Globus pallidus (tissue), 1 donor: ENCODE measurements at places on chromosomes 2 and 18.

DNA sequence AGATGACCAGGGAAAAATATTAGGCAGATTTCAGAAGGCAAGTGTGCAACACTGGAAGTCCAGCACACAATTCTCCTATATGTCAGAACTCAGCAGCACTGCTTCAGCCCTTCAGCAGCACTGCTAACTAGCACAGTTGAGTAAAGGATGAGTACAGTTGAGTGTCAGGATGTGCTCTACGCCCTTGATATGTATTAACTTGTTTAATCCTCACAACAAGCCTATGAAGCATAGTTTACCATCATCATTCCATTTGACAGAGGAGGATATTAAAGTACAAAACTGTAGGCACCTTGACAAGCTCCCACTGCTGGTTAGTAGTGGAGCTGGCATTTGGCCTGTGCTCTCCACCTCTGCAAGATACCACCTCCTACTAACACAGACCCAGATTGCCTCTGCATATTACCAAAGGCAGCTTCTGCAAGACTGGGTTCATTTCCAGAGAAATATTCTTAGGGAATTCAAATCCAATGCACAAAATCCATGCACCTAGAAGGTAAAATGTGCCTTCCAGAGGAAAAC is 230.8 kb downstream of the ANAPC1 start:
- DNase-seq, result no peak

DNA sequence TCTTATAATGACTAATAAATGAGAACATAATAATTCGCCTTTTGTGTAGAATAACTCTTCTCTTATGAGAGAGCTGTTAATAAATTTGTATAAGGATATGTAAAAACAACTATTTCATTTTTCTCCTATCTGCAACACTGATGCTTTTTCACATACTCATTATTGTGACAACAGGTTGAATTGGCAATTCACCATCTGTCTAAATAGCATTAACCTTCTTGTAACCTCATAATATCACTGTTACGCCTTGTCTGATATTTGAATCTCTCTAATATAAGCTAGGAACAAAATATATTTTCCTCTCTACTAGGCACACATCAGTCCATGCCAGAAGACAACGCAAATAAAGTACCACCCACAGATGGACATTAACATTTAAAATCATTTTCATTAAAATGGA is 938.9 kb downstream of the CPS1 start:
- DNase-seq, result no peak

DNA sequence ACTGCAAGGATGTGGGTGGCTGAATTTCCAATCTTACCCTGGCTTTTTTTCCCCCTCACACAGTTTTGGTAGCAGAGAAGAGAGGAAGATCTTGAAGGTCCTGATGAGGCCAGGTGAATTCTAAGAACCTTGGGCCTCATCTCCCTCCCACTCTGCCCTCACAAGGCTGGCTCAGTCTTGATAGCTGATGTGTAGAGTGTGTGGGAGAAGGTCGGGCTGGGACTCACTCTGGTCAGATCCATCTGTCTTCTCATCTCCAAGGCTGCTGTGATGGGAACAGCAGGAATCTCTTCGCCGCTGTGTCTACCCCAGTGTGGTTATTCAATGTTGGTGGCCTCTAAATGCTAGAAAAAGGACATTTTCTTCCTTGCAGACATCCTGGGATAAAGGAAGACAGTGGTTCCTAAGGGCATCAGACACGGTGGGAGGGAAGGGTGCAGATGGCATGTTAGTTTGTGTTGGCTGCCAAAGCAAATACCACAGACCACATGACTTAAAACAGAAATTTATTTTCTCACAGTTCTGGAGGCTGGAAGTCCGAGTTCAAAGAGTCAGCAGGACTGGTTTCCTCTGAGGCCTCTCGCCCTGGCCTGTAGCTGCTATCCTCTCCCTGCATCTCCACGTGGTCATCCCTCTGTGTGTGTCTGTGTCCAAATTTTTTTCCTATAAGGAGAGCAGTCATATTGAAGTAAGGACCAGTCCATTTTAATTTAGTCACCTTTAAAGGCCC is 37.6 kb upstream of the MGAT4A start:
- DNase-seq, result no peak

- DNase-seq, result peak; percentile 56
Observed at GRCh38 chr18:46073474-46074331, 1.6 kb upstream of the PSTPIP2 start.

DNA sequence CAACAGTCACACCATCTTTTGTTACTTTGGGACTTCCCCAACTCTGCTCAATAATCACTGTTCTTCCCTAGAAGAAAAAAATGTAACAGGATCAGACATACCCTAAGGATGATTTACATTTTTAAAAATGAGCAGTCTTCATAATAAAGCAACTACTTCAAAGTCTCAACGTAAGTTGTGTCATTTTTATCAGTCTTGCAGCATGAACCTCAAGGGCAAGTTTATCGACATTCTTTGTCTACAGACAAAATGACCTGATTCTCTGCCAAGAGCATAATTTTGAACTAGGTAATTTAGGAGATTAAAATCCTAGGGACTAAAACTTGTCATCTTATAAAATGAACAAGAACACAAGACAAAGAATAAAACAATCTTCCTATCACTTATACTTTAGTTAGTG is 2.3 kb downstream of the HSPD1 start:
- no peak for DNase-seq

- no peak for DNase-seq
Observed at GRCh38 chr18:2002151-2002550, 569.2 kb downstream of the METTL4 start.

GRCh38 chr2:217166241-217166850 is 306.5 kb upstream of the TNP1 start:
- DNase-seq, result peak; percentile 68

- DNase-seq, result no peak
Observed at GRCh38 chr2:238821391-238821790, 26.5 kb upstream of the TWIST2 start.

DNA sequence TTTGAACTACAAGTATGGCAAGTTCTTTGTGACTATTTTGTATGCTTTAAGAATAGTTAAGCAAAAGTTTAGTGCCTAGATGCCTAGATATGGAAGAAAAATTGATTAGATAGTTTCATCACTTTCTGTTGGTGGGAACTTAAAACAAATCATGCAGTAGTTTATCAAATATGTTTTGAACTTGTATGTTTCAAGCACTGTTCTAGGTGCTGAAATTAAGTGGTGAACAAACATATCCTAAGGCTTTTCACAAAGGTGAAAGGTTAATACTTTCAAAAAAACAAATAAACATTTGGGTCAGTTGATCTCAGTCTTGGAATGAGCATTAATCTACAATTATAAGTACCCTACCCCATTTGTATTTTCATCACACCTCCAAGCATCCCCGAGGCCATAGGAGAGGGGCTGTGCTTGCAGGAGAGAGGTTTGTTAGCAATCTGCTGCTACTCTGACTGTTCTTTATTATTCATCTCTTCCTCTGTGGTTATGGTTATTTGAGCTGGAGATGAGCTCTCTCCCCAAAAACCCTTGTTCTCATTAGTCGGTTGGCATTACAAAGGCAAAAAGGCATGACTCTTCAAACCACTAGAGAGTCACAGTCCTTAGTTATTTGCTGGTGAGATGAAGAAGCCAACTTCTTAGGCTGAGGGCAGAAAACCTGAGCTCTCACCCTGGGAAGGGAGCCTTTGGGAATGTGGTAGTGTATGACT is 103.9 kb upstream of the FHL2 start:
- no peak for DNase-seq

DNA sequence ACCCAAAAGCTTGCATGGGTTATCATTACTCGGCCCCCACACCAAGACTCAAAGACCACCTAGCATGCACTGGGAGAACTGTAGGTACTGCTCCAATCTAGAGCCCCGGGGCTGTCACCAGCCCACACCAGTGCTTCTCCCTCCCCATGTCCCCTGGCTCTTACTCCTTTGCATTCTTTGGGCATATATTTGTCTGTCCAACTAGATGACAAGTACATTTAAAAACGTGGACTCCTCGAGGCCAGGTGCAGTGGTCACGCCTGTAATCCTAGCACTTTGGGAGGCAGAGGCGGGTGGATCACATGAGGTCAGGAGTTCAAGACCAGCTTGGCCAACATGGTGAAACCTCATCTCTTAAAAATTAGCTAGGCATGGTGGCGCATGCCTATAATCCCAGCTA is 7.8 kb downstream of the AFG3L2 start:
- DNase-seq, result no peak

GRCh38 chr2:119941981-119942513 is 70.8 kb upstream of the EPB41L5 start:
- DNase-seq, result no peak

DNA sequence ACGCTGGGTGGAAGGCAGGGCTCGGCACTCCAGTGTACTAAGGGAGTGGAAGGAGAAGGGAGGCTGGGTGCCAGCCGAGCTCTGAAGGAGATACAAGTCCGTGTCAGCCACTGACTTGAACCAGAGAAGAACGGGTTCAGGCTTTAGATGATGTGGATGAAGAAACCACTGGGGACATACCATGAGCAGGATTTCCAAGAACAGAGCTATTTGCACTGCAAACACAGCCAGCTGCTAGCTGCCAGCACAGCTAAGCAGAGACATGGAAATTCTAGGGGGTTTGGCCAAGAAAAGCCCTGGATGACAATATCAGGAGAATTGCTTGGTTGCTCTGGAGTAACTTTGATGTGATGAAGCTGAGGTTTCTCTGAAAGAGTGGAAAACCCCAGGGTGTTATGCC is 5.2 kb downstream of the CD207 start:
- no peak for DNase-seq

DNA sequence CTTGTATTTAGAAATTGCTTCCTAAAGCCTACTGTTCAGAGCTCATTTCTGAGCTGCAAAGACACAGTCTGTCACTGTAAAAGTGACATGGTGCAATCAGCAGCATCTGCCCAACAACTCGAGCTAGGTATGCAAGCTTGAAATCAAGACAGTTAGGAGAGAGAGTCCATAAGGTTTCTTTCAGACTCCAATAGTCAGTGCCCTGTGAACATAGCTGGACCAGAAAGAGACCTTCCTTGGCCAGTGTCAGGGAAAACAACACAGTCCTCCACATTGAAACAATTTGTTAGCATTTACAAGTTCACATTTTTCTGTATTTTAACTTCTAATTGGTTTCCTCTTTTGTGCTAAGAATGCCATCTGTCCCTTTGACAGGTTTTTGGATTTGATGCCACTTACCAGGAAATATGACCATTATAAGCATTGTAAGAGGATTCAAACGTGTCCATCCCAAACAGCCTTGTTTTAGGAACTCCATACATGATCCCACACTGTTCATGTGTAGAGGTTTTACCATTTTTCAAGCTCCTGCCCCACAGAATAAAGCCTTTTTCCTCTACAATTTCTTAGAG is 8.9 kb upstream of the MYCN start:
- no peak for DNase-seq

- no peak for DNase-seq
Observed at GRCh38 chr18:23538870-23539269, 35.6 kb downstream of the RMC1 start.

DNA sequence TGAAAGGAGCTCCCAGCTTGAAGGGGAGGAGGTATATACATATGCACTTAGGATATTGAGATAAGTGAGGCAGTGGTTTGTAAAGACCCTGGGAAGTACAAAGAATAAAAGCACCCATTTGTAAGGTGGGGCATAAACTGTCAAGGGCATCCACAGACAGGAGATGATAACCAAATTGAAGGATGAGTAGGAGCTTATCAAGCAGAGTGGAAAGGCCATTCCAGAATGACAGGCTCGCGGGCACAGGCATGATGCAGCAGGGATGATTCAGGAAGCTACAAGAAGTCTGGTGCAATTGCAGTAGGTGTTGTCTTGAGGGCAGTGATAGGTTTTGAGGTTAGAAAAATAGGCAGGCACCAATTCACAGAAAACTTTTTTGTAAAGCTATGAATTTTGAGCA is 504.8 kb downstream of the PIK3C3 start:
- no peak for DNase-seq

DNA sequence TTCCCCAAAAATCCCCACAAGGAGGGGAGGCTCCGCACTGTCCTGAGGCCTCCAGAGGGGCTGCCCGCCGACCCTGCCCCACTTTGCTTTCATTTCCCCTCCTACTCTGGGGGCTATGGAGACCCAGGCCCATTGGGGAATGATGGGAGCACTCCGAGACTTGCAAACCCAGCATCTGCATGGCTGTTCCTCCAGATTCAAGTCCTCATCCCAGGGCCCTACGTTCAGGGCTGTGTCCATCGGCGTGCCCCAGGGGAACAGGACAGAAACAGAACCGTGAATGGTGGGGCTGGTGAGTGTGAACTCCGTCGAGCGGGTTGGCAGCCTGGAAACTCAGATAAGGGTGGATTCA is 116.1 kb upstream of the HDAC4 start:
- no peak for DNase-seq
